LoVo (cell line): ENCODE measurements at places on chromosomes 11 and 22.

GRCh38 chr11:1870721-1871466, 18.0 kb downstream of the LSP1 start:
- no peak for DNase-seq

DNA sequence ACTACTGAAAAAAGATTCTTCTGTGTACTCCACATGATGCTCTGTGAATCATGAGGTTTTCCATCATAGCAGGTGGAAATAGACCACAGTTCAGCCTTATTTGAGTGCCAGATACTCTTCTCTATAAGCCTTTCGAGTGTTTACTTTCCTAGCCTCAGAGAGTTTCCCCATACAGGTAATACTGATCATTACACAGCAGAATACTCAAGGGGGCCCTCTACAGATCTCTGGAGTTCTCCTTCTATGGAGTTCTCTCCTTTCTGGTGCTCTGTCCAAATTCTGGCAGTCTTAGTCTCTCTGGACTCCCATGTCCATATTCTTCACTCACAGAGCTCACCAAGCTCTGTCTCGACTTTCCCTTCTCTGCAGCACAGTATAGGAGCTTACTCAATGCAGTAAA, 175.7 kb upstream of the CARD18 start:
- DNase-seq: no peak

DNA sequence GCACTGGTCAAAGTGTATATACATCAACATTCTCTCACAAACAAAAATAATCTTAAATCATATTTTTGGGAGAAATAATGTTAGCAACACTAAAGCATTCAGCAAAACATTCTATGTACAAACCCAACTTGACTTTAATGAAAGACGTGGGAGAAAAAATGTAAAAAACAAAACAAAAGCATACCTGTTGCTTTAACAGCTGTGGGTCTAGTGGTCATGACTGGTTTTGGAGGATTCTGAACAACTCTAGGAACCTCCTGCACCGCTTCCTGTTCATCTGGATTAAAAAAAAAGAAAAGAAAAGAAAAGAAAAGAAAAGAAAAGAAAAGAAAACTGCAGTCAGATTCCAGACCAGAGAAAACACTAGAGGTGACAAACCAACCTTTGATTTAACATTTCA, 2.1 kb downstream of the FNBP4 start:
- no peak for DNase-seq

- DNase-seq: no peak
These were observed 47.5 kb upstream of the GRAMD1B start for GRCh38 chr11:123382555-123383074.

DNA sequence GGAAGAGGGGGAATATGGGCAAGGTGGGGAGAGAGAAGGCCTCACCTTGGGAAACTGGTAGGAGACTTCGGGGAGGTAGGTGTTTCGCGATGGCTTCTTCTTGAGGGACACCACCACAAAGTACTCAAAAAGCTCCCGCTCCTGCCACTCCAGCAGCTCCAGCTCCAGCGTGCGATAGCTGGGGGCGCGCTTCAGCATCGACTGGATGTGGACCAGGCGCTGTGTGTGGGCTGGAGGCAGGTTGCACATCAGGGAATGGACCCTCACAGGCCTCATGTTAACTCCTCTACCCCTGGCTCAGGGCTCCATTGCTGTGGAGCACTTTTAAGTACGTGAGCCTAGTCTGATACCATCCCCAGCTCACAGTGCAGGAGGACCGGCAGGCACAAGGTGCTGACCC, 29.9 kb downstream of the RPL27A start:
- no peak for DNase-seq

DNA sequence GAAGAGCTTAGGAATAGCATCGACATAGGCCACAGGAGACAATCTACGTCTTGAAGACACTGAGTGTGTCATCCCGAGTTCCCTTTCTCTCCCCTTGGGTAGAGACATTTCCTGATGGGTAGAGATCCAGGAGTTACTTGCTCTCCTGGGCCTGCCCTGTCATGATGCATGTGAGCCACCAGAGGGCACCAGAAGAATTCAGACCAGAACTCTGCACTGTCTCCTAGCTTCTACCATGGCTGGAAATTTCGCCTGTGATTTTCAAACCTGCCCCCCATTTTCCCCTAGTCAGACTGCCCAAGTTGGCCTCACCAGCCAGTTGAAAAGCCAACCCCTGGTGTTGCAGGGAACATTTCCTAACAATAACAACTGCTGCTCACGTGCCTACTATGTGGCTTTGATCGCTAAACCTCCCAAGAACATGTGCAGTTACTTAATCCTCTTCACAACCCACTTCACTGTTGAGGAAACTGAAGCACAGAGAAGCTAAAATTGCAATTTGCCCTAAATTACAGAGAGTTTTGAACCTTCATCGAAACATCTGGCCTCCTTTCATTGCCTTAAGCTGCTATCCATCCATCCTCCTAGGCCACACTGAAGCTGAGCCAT, 47.2 kb downstream of the C11orf58 start:
- peak; percentile 59 for DNase-seq

GRCh38 chr11:119810478-119811232, 81.7 kb upstream of the NECTIN1 start:
- DNase-seq: no peak

- no peak for DNase-seq
These were observed 667 bp downstream of the RAB6A start for GRCh38 chr11:73760135-73760678.

DNA sequence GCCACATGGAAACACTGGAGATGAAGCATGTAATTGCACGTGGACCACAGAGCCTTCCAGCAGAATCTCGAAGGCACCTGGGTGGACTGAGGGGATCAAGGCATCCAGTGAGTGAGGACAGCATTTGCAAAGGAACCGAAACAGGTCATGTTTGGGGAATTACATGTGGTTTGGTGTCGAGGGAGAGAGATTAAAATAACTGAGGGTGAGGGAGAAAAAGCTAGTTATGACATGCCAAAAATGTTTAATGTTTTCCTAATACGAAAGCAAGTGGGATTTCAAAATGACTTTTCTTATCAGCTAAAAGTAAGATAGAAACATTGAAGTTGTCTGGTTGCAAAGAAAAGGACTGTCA, 157.1 kb downstream of the BLID start:
- no peak for DNase-seq

DNA sequence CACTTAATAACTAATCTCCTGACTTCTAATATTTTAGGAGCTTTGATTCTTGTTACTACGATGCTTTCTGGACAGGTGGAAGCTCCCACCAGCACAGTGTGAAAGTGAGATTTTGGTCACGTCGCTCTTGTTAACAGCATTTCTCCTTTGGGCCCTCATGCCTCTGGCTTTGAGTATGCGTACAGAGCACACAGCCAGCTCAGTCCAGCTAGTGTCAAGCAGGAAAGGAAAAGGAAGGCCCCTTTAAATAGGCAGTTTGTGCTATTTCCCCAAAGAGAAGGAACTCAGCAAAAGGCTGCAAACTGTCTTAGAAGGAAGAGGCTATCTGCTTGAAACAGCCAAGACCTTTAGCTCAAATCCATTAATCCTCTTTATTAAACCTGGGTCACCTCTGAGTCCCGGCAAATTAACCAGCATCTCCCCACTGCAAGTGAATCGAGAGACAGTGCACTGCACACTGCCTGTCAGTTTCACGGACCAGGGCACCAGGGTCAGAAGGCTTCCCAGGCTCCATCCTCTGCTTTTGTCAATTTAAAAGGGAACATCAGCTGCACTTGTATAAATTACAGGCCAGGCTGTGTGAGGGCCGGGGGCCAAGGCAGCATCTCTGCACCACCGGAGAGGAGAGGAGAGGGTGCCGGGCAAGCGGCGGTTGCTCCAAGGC, 34.7 kb downstream of the OPCML start:
- DNase-seq: no peak

DNA sequence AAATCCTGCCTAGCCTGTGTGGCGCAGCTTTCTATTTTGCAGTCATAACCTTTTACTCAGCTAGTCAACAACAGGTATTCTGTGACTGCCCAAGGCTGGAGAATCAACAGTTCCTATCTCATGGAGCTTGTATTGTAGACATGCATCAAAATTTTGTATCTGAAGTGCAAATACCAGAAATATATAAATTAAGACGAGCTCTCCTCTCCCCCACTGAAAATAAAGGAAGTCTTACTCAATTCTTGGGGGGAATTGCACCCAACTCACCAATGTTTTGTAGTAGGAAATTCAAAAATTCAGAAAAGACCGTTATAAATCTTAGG, 153.4 kb downstream of the NCAM1 start:
- DNase-seq: no peak

- DNase-seq: no peak
These were observed 14.8 kb downstream of the CHKA start for GRCh38 chr11:68106165-68106940.

DNA sequence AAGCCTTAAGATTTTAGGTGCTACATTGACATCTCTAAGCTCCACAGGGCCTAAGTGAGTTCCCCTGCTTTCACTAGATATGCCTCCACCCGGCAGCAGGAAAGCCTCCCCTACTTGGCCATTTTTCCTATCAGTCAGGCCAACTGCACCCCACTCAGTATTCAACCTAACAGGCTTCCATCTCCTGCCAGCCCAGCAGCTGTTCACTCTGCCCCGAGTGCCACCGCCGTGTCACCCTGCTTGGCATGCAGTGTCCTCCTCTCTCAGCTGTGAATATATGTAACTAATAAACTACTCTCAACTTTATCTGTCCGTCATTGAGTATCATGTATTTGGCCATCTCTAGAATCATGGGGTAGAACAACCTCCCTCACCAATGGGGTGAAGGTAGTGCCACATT, 9.0 kb upstream of the OR6M1 start:
- no peak for DNase-seq

- DNase-seq: no peak
These were observed 5.5 kb downstream of the CBX6 start for GRCh38 chr22:38866399-38867123.

DNA sequence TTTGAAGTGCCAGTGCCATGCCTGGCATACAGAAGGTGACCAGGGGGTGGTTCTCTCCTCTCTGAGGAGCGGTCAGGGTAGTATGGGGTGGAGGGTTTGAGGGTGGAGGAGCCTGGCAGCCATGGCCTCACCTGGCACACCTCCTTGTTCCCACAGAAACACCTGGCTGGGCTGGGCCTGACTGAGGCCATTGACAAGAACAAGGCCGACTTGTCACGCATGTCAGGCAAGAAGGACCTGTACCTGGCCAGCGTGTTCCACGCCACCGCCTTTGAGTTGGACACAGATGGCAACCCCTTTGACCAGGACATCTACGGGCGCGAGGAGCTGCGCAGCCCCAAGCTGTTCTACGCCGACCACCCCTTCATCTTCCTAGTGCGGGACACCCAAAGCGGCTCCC, 9.6 kb downstream of the SERPINH1 start:
- no peak for DNase-seq

DNA sequence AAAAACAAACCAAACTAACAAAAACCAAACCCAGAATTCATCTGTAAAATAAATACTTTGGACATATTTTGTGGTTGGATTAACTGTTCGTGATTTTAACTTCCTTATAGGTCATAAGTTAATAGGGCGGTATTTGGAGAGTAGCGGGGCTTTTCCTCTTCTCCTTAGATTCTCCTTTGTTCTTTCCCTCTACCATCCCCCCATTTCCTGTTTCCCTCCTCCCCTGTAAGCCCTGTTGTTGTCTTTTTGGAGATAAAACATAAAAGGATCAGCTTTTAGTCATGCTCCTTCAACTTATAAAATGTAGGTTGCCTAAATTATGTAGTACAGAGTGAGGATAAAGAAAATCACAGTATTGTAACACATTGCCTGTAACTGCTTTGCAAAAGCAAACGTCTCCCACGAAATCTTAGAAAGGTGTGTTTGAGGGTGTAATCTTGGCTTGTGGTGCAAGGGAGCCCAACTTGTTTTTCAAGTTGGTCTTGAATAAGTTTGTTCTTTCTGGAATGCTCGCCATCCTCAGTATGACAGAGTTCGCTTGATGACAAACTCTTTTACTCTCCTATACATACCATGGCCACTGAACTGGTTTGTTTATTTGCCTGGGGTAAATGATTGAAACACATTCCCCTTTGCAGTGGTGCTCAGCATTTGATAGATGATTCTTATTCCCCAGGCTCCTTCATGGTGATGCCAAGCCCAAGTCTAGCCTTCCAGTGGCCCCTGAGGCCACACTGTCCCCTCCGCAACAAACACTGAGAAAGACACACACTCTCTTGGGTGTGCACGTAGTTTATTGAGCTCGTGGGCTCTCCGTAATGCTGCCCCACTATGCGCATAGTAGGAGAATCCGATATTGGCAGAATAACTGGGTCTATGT, 49.4 kb downstream of the TEAD1 start:
- DNase-seq: peak; percentile 83

- DNase-seq: no peak
These were observed 9.3 kb downstream of the MPPED1 start for GRCh38 chr22:43421046-43421665.

DNA sequence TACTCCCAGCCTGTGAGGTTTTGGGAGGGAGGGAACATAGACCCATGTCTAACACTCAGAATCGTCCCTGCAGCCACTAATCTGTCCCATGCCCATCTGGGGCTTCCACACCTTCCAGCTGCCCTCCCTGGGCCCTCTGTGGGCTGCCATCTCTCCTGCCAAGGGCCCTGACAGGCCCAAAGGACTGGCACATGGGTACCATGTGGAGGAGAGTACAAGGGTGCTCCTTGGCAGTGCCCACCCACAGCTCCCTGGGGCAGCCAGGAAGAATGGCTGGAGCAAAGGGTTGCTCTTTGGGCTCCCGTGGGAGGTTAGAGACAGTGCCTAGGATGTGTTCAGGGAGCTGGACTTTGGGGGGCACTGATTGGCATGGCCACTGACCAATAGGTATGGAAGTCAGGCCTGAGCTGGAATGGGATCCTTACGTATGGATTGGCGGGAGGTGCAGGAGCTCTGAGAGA, 56.8 kb downstream of the CD82 start:
- DNase-seq: no peak

DNA sequence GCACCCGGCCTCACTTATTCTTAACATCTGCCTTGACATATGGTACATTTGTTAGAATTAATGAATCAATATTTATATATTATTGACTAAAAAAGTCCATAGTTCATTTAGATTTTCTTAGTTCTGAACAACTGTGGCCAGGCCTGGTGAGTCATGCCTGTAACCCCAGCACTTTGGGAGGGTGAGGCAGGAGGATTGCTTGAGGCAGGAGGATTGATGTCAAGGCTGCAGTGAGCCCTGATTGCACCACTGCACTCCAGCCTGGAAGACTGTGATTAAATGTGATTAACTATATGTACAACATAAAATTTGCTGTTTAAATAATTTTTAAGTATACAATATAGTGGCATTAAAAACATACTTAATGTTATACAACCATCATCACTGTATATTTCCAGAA, 5.6 kb downstream of the UVRAG start:
- no peak for DNase-seq
